EH (cell line): ENCODE measurements at places on chromosomes 12 and 14.

GRCh38 chr12:107449891-107450290 is 235.7 kb upstream of the PWP1 start:
- DNase-seq, result peak; percentile 23

DNA sequence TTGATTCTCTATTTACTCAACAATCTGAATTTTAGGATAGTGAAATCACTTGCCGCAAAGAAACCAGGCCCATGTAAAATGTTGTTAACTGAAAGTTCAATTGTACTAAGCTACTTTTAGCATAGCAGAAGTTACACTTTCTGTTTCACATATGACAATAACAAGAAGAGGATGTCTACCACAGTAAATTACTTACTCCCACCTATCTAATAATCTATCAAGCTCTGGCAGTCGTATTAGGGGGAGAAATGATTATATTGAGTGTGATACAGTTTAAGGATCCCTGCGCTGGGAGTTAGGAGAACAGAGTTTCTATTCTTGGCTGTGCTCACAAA is 66.5 kb upstream of the CAND1 start:
- DNase-seq, result no peak

DNA sequence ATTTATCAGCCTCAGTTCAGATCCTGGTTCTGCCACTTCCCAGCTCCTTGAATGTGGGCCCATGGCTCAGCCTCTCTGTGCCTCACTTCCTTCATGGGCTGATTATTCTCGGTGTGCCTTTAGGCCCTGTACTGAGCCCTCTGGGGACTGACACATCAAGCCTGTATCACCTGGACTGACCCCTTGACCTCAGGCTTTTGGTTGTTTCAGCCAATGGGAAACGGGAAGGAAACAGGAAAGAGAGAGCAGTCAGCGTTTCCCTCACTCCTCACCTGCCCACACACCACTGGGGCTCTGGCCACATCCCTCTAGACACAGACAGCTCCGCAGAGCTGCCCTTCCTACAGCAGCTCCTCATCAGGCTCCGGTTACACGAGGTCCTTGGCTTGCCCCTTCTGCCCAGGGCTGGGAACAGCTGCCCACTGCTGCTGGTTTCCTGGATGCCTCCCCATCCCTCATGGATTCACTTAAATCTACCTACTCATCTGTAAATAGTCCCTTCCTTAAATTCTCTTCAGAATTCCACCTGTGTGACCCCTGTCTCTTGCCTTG is 37.0 kb upstream of the ITPR2 start:
- no peak for DNase-seq

GRCh38 chr12:67758521-67758920 is 110.0 kb downstream of the DYRK2 start:
- no peak for DNase-seq

GRCh38 chr12:51005671-51006070 is 20.5 kb downstream of the SLC11A2 start:
- no peak for DNase-seq

DNA sequence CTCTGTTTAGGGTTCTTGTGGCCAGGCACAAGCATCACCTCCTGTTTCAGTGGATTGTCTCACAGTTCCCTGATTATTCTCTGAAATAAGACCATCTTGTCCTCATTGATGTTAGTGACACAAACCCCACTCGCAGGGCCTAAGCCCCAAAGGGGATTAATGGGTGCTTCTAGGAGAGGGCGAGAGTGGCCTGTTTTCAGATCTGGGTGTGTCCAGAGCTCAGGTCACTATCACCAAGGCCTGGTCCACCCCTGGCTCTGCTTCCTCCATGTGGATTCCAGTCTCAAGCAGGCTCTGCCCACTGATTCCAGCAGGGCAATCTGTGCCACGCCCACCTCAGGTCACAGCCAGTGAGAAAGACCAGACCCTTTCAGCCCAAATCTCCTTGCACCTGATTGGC is 361.9 kb downstream of the ADGRD1 start:
- DNase-seq, result no peak
